ENCODE measurements at places on chromosomes 12 and 14.
A peak's percentile ranks its signal among the peaks of the same experiment; 100 is the strongest.

DNA sequence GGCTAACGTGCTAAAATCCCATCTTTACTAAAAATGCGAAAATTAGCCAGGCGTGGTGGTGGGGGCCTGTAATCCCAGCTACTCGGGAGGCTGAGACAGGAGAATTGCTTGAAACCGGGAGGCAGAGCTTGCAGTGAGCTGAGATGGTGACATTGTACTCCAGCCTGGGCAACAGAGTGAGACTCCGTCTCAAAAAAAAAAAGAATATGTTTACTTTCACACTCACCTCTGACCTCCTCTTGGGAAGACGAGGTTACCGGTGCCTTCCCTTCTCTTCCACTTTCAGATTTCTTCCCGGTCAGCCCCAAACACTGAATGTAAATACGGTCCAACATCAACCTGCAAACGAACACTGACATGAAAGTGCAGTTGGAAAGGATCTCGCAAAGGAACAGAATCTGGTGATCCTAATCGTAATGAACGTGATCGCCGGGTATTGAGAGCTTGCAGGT, 31.8 kb upstream of the PPP1R13B start:
- no peak for DNase-seq

DNA sequence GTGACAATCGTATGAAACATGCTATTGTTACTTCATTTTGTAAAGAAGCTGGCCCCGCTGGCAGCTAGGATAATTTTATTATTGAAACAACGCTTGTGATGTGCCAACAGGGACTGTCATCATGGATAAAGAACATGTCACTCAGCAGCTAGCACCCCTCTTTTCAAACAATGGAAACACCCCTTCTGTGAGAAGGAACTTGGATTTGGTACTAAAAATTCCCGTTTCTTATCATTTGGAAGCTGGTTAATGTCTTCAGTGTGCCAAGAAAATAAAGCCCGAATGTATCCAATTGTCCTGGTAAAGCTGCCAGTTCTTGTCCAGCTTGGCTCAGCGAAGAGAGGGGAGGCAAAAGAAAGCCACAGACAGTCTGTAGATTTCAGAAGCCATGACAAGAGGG, 186.6 kb downstream of the PHLDA1 start:
- no peak for DNase-seq

GRCh38 chr14:94936401-94936892, 166.5 kb upstream of the GSC start:
- no peak for DNase-seq

- DNase-seq = no peak
Observed at GRCh38 chr12:84222841-84223240, 689.8 kb downstream of the SLC6A15 start.

GRCh38 chr14:95493976-95494375, 22.5 kb downstream of the SYNE3 start:
- DNase-seq = no peak

DNA sequence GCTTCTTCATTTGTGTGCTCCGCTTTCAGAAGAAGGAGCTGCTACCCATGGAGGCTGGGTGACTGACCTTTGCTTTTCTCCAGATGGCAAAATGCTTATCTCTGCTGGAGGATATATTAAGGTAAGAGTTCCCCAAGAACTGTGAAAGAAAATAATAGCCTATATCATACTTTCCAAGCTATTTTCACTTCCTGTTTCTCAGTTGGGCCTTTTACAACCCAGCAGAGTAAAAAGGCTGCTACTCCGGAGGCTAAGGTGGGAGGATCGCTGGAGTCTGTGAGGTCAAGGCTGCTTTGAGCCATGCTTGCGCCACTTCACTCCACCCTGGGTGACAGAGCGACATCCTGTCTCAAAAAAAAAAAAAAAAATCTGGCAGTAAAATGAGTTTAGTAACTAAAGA, 82.1 kb downstream of the APAF1 start:
- no peak for DNase-seq

GRCh38 chr14:77485901-77486678, 12.5 kb downstream of the ISM2 start:
- DNase-seq = no peak

- no peak for DNase-seq
Observed at GRCh38 chr12:64723630-64724029, 35.6 kb downstream of the GNS start.

DNA sequence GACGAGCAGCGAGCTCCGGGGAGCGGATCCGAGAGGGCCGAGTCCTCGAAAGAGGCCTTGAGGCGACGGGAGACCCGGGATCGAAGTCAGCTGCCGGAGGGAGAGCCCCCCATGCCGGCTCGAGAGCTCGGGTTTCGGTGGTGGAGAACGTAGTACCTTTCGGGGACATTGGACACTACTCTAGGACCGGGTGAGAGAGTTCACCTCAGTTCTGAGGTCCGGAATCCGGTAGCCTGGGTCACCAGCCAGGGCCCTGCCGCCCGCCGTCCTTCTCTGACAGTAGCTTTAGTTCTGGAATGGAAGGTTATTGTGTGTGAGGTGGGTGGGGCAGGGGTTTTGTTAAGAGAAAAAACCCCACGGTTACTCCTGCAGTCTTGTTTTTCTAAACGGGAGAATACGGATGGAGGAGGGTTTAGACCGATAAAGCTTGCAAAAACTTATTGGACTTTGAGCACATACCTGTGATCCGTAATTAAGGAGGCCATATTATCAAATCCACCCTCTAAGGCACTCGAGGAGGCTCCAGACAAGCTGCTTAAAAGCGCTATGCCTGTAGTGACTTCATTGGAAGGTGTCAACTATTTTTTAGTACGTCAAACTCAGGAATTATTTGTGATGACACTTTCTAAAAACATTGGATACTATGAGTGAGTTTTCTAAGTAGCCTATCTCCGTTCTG, 765 bp downstream of the SCYL2 start:
- peak; percentile 17 for DNase-seq

DNA sequence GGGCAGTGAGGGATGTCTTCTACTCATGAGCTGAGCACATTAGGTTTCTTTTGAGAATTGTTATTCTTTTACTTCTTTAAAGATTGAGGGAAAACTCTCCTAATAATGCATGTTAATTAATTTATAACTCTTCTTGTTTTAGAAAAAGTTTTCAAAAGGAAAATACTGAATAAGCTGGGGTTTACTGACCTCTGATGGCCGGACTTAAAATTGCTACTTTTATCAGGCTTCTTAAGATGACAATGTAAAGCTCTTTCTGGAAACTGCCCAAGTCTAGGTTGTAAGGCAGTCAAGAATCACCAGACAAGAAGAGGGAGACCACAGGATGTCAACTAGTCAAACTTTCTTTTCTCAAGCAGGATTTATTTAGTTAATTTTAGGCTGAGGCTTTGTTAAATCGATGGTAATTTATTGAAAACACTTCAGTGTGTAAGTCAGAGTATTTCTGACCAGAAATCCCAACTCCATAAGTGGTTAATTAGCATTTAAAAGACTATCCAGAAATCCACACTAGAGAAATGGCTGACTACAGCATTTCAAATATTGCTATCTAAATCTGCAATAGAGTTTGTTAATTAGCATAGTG, 82.1 kb downstream of the AVPR1A start:
- DNase-seq = no peak

- DNase-seq = no peak
Observed at GRCh38 chr14:105508069-105508468, 17.0 kb downstream of the TEDC1 start.

Data from CD4-positive, alpha-beta T cell treated with Interleukin-1 beta for 1 hour (primary cell).